ENCODE measurements at places on chromosomes 16 and 17.

DNA sequence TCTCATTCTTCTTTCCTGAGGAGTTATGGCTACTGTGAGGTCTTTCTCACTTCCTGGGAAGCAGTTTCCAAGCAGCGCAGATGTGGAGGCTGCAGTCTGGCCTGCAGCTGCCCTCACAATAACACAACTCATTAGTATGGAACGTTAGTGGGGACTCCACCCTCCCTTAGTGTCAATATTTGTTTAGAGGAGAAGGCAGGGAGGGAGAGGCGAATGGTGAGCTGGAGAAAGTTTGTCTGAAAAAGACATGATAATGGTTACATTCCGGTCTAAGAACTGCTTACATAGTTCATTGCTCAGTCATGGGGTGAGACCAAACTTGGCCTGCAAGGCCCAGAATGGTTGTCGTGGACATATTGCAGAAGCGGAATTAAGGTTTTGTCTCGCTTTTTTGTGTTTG lies 170.2 kb downstream of the HS3ST3B1 start:
- no peak for DNase-seq

- DNase-seq, result no peak
These were observed 517 bp downstream of the RUNDC1 start for GRCh38 chr17:42980766-42981397.

DNA sequence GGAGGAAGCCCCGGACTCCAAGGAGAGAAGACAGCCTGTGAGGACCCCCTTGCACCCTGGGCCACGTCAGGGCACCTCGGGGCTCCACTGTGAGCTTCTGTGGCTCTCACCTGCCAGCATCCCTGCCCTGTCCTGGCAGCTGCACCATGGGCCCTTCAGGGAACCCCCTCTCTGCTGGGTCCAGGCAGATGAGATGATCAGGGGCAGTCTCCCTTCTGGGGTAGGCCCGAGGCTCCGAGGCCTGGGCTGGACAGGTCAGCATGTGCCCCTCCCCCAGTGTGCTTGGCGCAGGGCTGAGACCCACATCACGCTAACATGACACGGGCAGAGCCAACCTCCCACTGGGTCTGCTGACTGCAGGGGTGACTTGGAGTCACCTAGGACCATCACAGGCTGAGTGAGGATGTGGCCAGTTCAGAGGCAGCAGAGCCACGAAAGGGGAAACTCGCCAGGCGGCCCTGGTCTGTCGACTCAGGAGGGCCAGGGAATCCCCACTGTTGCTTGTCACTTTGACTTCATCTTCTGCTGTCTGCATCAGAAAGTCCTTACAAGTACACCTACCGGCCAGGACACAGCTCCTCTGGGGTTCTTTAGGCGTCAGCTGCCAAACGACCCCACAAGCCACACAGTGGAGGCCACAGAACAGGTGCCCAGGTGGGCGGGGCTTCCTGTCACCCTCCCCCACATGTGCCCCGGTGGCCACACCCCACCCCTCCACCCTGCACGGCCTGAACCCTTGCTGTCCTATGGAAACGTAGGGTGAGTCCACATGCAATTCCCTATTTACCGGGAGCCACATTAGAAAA lies 2.2 kb downstream of the GALNS start:
- DNase-seq, result no peak

- DNase-seq, result no peak
These were observed 34.0 kb upstream of the PRKCA start for GRCh38 chr17:66268247-66268927.

- DNase-seq, result no peak
These were observed 23.8 kb upstream of the DDX52 start for GRCh38 chr17:37667039-37667438.

GRCh38 chr17:47201166-47201565 lies 8.0 kb upstream of the MYL4 start:
- no peak for DNase-seq

- DNase-seq, result no peak
These were observed 109.5 kb downstream of the ANKFN1 start for GRCh38 chr17:56262803-56263202.

GRCh38 chr16:25107466-25107792 lies 4.1 kb upstream of the LCMT1 start:
- no peak for DNase-seq

DNA sequence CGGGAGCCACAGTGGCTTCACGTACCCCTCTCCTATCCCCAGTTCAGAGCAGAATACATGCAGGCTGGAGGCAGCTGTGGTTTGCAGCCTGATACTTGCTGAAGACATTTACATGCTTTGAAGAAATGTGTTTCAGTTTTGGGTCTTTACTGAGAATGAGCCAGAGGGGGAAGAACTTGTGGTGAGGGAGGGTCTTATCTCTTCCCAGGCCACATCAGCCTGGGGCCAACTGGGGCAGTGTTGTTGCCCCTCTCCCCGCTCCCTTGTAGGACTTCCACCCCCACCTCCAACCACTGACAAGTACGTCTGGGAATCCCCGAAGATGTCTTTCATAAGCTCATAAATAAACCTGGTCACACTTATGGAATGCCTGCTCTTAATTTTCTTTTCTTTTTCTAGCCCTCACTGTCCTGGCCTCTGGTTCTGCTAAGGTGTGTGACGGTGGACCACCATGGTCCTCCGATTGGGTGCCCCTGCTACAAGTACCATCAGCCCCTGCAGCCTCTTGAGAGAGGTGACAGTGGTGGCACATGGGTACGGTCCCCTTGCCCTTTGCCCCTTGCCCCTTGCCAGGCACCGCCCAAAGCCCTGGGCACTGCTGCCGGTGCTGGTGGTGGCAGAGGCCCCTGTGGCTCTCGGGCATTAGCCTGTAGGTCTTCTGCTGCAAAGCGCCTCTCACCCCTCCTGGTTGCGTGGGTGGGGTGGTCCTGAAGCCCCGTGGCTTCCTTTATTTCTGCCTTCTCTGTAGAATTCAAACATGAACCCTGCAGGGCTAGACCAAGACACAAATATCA lies 144.8 kb upstream of the RPH3AL start:
- DNase-seq, result no peak

- DNase-seq, result no peak
These were observed 16.3 kb upstream of the AMZ2 start for GRCh38 chr17:68231541-68231940.

DNA sequence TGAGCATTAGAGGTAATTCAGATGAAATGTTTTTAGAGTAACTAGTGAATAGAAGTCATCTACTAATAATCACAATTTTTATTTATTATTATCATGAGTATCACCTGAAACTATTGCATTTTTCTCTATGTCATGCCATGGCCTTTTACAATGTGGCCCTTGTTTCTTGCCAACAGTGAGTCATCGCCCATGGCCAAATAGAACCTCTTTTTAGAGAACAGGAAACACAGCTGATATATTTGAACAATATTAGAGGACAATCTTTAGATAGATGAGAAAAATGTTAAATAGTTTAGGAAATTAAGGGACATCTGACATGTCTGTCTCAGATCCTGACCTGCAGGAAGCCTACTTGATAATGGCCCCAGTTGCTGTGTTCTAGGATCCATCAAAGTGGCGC lies 1584.4 kb upstream of the GOT2 start:
- no peak for DNase-seq

GRCh38 chr16:50507397-50507796 lies 40.8 kb upstream of the NKD1 start:
- DNase-seq, result no peak

DNA sequence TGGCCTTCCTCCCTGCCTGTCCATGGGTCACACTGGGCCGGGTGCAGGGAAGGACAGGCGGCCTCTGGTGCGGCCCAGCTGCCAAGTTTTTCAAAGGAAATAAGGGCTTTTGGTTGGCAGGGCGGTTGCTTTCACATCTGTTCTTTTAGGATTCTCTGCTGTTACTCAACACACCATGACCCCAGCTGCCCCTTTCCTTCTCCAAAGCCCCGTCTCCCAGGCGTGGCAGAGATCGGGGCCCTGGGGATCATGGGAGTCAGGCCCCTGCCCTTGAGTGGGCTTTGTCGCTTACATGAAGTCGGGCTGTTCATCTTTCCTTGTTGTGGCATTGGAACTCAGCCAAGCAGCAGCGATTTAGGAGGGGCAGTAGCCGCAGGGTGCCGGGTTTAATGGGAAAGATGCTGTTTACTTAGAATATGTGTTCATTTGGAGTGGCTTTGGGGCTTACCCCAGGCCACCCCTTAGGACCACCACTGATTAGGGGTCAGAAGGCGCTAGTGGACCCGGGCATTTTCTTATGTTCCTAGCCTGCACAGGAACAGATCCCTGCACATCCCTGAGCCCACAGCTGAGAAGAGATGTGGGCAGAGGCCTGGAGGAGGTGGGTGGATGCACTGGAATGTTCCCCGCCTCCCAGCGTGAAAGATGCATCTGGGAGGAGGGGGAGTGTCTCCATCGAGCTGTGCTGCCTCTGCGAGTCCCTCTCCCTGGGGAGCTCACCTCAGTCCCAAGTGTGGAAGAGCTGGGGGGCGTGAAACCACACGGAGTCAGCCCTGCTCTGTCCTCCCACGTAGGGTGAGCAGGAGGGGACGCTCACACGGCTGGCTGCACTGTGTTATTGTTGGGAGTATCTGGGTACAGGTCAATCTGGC lies 6.8 kb upstream of the ADCY7 start:
- DNase-seq, result peak; percentile 16

GRCh38 chr17:76462556-76463290 lies 4.7 kb upstream of the AANAT start:
- DNase-seq, result no peak

- DNase-seq, result no peak
These were observed 1049.4 kb upstream of the EEF2KMT start for GRCh38 chr16:6146874-6147425.

DNA sequence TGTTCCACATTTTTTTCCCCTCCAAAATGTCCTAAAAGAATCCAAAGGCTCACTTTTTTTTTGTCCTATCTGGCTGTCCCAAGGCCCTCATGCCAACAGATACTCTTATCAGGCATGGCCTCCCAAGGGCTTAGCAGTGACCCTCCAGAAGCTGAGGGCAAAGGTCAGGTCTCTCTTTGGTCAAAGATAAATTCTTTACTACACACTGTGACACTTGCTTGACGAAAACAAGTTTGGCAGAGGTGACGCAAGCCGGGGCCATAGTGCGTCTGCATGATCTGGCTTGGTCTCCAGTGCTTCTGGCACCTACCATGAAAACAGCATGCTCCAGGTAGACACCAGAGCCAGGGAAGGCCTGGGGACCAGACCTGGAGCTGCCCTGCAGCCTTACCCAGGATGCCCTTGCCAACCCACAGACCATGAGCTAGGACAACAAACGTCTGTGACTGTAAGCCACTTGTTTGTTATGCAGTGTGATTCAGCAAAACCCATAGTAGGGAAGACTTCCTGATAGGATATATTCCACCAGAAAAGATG lies 48.5 kb upstream of the IRF8 start:
- DNase-seq, result no peak

DNA sequence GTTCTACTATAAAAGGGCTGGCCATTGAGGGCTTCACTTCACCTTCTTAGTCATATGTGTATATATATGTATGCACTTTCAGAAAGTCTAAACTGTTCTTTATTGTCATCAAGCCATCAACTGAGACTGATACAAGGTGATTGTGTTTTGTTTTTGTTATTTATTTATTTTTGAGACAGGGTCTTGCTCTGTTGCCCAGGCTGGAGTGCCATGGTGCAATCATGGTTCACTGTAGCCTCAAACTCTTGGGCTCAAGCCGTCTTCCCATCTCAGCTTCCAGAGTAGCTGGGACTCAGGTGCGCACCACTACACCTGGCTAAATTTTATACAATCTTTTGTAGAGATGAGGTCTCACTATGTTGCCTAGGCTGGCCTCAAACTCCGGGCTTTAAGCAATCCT lies 5.6 kb downstream of the ZNRF1 start:
- DNase-seq, result no peak

DNA sequence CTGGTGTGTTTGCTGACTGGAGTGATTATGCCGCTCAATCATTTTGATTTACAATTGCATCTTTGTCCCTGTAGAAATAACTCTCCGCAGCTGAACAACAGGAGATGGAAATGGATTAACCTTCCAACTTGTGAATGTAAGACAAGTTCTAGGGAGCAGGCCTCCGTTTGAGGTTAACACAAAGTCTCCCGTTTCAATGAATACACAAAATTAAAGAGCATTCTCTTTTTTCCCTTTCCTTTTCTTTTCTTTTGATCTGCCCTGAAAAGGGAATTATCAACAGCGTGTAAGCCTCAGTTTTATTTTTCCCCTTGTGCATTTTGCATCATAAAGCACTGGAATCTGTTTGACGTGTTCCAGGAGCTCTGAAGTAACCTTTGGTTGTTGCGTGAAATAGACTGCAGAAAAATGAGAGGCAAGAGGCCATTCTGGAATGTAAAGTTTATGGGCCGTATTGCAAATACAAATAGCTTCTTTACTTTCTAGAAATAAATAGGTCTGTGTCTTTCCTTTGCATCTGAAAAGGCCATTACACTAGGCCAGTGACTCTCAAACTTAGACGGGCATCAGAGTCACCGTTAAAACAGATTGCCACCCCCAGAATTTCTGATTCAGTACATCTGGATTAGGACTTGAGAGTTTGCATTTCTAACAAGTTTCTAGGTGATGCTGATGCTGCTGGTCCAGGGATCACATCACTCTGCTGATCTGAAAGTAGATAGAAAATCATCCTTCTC lies 164.7 kb downstream of the ZNF18 start:
- no peak for DNase-seq

GRCh38 chr17:65936013-65936412 lies 255.9 kb downstream of the CEP112 start:
- no peak for DNase-seq

Measured in hypothalamus (tissue), 51 donors.